Calu3 (cell line): ENCODE measurements at places on chromosomes 16 and 17. TPM values are rescaled to one million over a fixed set of nuclear protein-coding genes. Genes with fewer than 3 reads are reported as not detected.

DNA sequence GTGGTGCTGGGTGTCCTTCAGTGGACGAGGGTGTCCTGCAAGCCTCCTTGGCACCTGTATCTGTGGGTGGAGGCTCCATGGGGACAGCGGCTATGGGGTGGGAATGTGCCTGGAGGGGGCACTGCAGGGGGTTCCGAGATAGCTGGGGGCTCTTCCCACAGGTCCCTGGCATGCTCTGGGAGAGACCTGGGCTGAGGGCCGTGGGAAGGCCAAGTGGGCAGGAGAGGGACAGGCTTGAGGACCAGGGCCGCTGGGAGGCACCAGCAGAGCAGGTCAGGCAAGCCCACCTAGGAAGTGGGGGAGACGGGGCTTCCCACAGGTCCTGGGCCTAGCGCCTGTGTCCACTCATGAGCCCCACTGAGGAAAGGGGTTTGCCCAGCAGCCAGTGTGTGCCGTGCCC is 9.7 kb downstream of the LRRC75A start:
- no peak overlapping the region for H3K4me3 ChIP-seq
- H3K27me3 ChIP-seq = no peaks in the 10 kb centered on the region
- peaks cover 4% of the 10 kb centered on the region for H3K36me3 ChIP-seq

GRCh38 chr16:59385959-59386358 is 651.8 kb upstream of the GOT2 start:
- H3K27ac ChIP-seq = no peak overlapping the region
- H3K27me3 ChIP-seq = no peaks in the 10 kb centered on the region
- no peaks in the 10 kb centered on the region for H3K36me3 ChIP-seq
- H3K4me3 ChIP-seq = no peak overlapping the region
- no peaks in the 10 kb centered on the region for H3K4me1 ChIP-seq

- no peak overlapping the region for H3K27ac ChIP-seq
- no peak overlapping the region for H3K4me3 ChIP-seq
- H3K36me3 ChIP-seq = no peaks in the 10 kb centered on the region
- H3K27me3 ChIP-seq = no peaks in the 10 kb centered on the region
- no peaks in the 10 kb centered on the region for H3K4me1 ChIP-seq
Observed at GRCh38 chr16:35180970-35181369, 1721.6 kb downstream of the TP53TG3F start.

Gene CTRB2
- total RNA-seq = 0.76 TPM in 1 of 2 replicates, not detected in the other

Gene RABEP1
- 29.2 and 33.5 TPM in 2 replicates for total RNA-seq

Gene BRICD5
- total RNA-seq = 15.8 and 17.3 TPM in 2 replicates
